A549 treated with Mapracorat at 1 μM for 4 hours (cell line): ENCODE measurements at places on chromosomes 5 and 9. TPM values are rescaled to one million over a fixed set of nuclear protein-coding genes. Genes with fewer than 3 reads are reported as not detected.

PCDHA8 gene
- total RNA-seq: 0.05 to 0.07 TPM (median 0.06 TPM) in 4 of 5 replicates, not detected in the other

GABBR2 gene
- total RNA-seq: 0.08 to 0.57 TPM (median 0.13 TPM) in 5 replicates

SHC3 gene
- 0.19 to 0.64 TPM (median 0.44 TPM) in 5 replicates for total RNA-seq

INSYN2B gene
- 0.17 to 0.37 TPM (median 0.34 TPM) in 5 replicates for total RNA-seq

PFN3 gene
- not detected in 5 replicates for total RNA-seq

OR1Q1 gene
- not detected in 5 replicates for total RNA-seq

GGTA1 gene
- total RNA-seq: not detected in 5 replicates

RASGRF2 gene
- 1.2 to 1.8 TPM (median 1.6 TPM) in 5 replicates for total RNA-seq

OLFM1 gene
- total RNA-seq: 8.5 to 10.7 TPM (median 10.2 TPM) in 5 replicates

SPINK4 gene
- total RNA-seq: not detected in 5 replicates

BAAT gene
- total RNA-seq: 0.23 to 0.45 TPM (median 0.35 TPM) in 5 replicates

ARHGEF39 gene
- 13.3 to 18.5 TPM (median 16.1 TPM) in 5 replicates for total RNA-seq

HMCN2 gene
- total RNA-seq: 0.02 to 0.12 TPM (median 0.06 TPM) in 4 of 5 replicates, not detected in the other

SNX2 gene
- 36.0 to 60.0 TPM (median 38.9 TPM) in 5 replicates for total RNA-seq

CDH9 gene
- total RNA-seq: not detected in 5 replicates

FBP2 gene
- not detected in 5 replicates for total RNA-seq

SV2C gene
- total RNA-seq: 0.04 TPM in 1 of 5 replicates, not detected in the others

CAMSAP1 gene
- 20.5 to 22.9 TPM (median 21.5 TPM) in 5 replicates for total RNA-seq

GABRB2 gene
- total RNA-seq: not detected in 5 replicates

MARCHF3 gene
- 0.77 to 2.0 TPM (median 1.3 TPM) in 5 replicates for total RNA-seq

FOXE1 gene
- total RNA-seq: 2.5 to 4.0 TPM (median 3.3 TPM) in 5 replicates

PCDHA5 gene
- total RNA-seq: 0.64 to 0.87 TPM (median 0.77 TPM) in 5 replicates

EGFLAM gene
- total RNA-seq: 0.12 to 0.26 TPM (median 0.22 TPM) in 4 of 5 replicates, not detected in the other

CDC20B gene
- 0.07 to 0.09 TPM (median 0.09 TPM) in 4 of 5 replicates, not detected in the other for total RNA-seq

SAXO1 gene
- not detected in 5 replicates for total RNA-seq

ABO gene
- total RNA-seq: not detected in 5 replicates

LRRC19 gene
- not detected in 5 replicates for total RNA-seq

SYNPO gene
- 18.9 to 27.2 TPM (median 24.9 TPM) in 5 replicates for total RNA-seq

DMRT3 gene
- total RNA-seq: not detected in 5 replicates

NRARP gene
- 2.4 to 5.6 TPM (median 4.3 TPM) in 5 replicates for total RNA-seq

EGR1 gene
- total RNA-seq: 8.9 to 13.8 TPM (median 12.0 TPM) in 5 replicates

KCNMB1 gene
- total RNA-seq: not detected in 5 replicates

STPG3 gene
- total RNA-seq: not detected in 5 replicates

NOXA1 gene
- 0.77 to 2.0 TPM (median 1.7 TPM) in 5 replicates for total RNA-seq

FAM81B gene
- not detected in 5 replicates for total RNA-seq

SMC2 gene
- 17.6 to 25.0 TPM (median 22.6 TPM) in 5 replicates for total RNA-seq

MOB3B gene
- total RNA-seq: 8.8 to 11.2 TPM (median 9.5 TPM) in 5 replicates

SCGB3A2 gene
- total RNA-seq: not detected in 5 replicates
